ENCODE measurements at places on chromosomes 3 and 15.

DNA sequence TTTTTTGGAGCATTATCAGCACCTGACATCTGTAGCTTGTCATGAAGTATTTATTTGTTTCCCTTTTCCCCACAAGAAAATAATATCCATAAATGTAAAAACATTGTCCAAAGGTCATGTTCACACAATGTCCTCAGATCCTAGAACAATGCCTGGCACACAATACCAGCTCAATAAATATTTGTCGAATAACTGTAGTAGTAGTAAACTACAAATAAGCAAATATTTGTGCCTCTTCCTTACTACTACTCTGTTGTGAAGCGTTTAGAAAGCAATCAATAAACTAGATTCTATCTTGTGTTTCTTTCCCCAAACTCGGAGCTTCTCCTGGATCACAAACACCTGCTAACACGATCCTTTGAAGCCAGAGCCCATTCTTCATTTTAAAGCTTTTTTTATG is 459.6 kb upstream of the NECTIN3 start:
- DNase-seq: no peak

DNA sequence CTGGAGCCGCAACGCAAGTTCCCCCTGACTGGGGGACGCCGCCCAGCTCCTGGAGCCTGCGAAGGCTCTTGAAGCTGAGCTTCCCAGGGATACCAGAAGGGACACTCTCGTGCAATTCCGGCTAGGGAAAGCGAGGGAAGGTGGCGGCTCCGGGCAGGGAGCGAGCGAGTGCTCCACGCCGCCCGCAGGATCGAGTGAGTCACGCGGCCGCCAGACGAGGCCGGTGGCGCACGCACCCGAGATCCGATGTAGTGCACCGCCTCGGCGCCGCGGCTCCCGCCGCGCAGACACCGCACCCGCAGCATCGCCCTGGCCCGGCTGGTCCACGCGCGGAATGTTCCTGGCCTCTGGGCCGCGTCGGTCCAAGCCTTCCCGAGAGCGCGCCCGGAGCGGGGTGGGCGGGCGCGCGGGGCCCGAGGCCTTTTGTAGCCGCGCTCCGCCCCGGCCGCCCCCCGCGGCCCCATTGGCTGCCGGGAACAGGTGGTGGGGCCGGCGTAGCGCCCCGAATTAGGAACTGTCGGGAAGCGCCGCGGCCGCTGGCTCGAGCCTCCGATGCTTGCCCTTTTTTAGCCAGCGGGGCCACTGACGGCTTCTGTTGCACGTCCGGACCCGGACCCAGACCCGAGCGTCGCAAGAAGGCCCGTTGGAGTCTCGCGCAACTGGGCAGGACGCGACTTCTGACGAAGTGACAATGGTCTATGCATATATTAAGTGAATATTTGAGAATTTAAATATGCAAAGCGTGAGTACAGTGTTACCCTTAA is at the start of gene GATM:
TSS of gene GATM (minus strand) at position 396 of the 764 bp plus-strand sequence. CDS start at position 305, 91 bp downstream.
- peak; percentile 85 for DNase-seq

GRCh38 chr15:36371509-36371908 is 207.9 kb upstream of the CDIN1 start:
- DNase-seq: no peak

DNA sequence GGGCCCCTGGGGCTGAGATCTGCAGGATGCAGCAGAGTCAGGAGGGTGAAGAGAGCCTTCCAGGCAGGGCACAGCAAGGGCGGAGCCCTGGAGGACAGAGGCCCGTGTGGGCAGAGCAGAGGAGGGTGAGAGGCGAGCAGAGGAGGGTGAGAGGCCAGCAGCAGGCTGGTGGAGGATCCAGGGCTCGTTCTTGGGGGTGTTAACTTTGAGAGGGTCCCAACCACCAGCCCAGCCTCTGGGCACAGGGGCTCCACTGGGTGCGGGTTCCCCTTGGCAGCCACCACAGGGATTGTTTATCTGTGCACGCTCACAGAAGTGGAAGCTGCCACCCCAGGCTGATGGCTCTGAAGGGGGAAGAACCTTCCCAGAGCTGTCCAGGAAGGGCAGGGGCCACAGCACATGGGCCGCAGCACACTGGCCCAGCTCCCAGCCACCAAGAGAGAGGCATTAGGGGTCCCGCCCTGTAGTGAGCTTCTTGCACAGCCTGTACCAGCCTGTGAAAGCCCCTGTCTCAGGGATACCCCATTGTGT is 9.3 kb upstream of the PLXND1 start:
- DNase-seq: no peak

GRCh38 chr3:39644176-39644575 is 165.2 kb upstream of the MYRIP start:
- DNase-seq: no peak

DNA sequence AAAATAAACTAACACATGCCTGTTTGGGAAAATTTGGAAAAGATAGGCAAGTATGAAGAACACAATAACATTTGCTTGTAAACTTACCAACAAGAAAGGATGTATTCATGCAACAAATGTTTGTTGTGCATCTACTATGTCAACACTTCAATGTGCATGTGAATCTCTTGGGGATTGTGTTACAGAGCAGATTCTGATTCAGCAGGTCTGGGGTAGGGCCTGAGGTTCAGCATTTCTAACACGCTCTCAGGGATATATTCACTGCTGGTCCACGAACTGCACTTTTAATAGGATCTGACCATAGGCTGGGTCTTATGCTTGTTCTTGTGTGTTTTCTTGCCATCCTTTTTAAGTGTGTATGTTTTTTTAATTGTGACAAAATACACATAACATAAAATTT is 11.8 kb downstream of the GPD1L start:
- no peak for DNase-seq

DNA sequence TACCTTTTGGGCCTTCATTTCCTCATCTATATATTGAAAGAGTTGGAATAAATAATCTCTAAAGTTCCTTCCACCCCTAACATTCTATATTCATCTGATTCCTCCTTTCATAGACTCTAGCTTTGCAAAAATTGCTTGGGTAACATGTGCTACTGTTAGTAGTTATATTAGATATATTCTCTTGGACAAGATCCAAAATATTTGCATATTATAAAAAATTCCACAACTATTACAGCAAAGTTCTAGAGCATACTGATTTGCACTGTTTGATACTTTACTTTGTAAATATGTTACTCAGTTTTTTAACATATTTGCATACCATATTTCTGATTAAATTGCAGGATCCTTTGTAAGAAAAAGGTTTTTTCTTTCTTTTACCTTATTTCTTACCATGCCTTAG is 95.9 kb upstream of the UBE2E2 start:
- DNase-seq: no peak

DNA sequence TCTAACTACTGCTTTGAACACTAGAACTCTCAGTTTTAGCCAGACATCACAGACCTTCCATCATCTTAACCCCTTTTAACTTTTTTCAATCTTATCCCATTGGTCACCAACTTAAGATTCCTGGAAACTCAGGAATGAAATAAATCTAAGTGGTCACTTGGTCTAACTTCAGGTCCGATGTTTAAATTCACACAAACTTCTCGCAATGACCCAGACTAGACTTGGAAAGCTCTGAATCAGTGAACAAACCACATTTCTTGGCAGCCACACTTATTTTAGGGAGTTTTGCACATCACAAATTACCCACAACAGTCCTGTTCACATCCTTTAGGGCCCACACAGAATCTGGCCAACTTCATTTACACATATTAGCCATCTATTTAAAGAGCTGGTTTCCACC is 118.9 kb downstream of the MAGI1 start:
- DNase-seq: no peak

DNA sequence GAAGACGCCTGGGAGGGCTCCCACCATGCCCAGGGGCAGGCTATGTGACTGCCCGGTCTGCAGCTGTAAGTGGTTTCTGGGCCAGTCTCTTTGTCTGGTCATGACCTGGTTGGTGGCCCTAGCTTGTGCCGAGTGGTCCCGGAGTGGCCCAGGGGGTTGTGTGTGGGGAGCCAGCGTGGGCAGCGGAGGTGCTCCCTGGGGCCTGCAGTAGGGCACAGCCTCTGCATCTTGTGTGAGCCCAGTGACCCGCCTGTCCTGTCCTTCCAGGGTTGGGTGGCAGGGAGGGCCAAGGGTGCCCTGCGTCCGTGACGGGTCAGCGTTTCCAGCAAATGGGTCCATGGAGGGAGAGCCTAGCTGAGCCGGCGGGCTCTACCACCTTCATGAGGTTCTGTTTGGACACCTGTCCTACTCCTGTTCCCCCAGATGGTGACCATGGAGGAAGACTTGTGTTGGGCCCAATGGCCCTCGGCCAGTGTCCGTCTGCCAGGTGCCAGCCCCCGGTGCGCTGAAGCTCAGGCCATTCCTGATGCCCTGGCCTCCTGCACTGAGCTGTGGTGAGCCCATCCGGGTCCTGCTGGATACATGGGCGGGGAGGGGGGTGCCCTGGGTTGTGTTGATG is 215.4 kb downstream of the SNRPN start:
- DNase-seq: no peak

DNA sequence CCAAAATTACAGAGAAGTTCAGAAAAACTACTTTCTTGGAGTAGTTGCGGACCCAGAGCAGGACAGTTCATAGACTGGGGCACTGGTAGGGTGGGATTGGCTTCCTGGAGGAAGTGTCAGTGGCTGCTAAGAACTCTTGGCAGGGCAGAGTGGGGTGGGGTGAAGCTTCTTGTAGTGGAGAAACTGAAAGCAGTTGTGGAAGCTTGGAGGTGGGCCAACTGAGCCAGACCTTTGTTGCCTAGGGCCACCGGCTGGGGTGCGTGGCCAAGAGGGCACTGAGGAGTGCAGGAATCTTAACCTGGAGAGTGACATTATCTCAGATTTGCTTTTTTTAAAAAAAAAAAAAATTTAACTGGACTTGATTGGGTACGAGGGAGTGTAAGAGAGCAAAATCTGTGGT is 3.1 kb downstream of the KAT2B start:
- DNase-seq: peak; percentile 53

- DNase-seq: no peak
Measured at GRCh38 chr15:93178371-93178770, 89.4 kb upstream of the RGMA start.

- DNase-seq: no peak
Measured at GRCh38 chr15:90364251-90364650, 12.2 kb downstream of the ZNF774 start.

GRCh38 chr3:147358144-147358992 is 48.0 kb downstream of the ZIC4 start:
- DNase-seq: no peak

DNA sequence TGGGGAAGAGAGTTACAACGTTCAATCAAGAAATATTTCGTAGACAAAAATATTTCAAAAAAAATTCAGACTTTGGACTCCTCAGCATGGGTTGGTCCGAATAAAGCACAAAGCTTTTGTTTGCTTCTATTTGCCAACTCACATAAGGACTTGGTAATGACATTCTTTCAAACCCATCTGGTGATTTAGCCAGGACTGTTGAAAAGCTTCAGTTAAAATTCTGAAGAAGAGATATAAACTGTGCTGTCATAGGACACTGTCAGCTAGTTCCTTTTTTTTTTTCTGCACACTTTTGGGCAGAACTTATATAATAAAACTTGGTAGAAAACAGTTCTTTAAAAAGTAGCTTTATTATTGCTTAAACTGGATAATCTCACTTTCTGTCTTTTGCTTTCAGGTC is 660.8 kb upstream of the SGO1 start:
- DNase-seq: peak; percentile 6

- DNase-seq: peak; percentile 47
Measured at GRCh38 chr3:14633819-14634424, 17.6 kb upstream of the CCDC174 start.

DNA sequence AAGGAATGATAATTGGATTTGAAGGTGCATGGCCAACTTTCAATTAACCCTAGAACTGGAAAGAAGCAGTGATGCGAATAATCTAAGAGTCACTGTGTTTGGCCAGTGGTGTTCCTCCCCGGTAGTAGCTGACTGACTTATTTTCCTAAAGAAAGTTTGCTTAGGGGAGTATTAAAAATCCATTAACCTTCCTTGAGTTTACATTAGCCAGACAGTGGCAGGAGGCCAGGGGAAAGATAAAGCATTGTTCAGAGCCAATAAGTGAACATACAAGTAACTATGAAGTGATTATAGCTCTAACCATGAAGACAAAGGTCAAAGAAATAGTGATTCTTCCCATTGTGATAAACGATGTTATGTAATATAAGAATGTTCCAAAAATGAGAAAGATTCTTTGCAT is 8.9 kb upstream of the TMEM202 start:
- no peak for DNase-seq

DNA sequence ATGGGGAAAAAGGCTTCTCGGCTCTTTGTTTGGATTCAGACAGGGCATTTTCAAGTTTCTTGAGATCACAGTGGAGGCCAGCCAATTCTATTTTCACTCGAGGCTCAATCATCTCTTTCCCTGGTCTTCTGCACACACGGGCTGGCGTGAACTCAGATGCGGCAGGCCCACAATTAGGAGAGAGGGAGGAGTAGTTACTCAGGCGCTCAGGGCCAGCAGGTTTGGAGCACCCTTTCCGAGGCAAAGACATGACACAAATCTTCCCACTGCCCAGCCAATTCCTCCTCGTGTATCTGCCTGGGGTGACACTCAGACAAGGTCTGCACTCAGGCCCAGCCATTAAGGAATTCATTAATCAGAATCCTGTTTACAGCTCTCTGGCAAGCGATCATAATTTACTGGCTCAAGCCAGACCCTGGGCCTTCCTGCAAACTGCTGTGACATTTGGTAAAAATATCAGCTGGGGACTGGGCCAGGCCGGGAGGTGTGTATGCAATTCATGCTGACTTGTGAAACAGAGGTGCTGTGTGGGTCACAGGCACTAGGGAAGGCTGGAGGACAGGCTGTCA is 68.1 kb upstream of the TLE3 start:
- DNase-seq: no peak

DNA sequence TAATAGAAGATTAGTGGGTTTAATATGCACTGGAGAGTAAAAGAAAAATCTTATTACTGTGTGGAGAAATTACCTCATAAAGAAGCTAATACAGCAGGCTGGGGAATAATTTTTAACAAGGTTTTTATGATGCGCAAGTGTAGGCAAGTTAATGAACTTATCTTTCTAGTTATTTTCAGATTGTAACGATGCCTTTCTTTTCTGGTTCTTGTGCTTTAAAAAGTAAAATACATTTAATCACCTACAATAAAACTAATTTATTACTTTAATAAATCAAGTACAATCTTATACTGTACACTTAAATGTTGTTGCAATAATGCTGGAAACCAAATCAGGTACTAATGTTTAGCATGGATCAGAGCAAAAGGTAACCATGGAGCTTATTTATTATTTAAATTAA is 266.6 kb downstream of the ZIC1 start:
- DNase-seq: no peak

GRCh38 chr3:3783210-3783609 is 16.0 kb upstream of the LRRN1 start:
- no peak for DNase-seq

- no peak for DNase-seq
Measured at GRCh38 chr15:62913246-62913645, 129.3 kb upstream of the TPM1 start.

All from dorsolateral prefrontal cortex (tissue), 122 donors.